ENCODE measurements at places on chromosomes 11 and 22.

- no peak for DNase-seq
Observed at GRCh38 chr22:39109361-39109760, 12.3 kb downstream of the APOBEC3H start.

DNA sequence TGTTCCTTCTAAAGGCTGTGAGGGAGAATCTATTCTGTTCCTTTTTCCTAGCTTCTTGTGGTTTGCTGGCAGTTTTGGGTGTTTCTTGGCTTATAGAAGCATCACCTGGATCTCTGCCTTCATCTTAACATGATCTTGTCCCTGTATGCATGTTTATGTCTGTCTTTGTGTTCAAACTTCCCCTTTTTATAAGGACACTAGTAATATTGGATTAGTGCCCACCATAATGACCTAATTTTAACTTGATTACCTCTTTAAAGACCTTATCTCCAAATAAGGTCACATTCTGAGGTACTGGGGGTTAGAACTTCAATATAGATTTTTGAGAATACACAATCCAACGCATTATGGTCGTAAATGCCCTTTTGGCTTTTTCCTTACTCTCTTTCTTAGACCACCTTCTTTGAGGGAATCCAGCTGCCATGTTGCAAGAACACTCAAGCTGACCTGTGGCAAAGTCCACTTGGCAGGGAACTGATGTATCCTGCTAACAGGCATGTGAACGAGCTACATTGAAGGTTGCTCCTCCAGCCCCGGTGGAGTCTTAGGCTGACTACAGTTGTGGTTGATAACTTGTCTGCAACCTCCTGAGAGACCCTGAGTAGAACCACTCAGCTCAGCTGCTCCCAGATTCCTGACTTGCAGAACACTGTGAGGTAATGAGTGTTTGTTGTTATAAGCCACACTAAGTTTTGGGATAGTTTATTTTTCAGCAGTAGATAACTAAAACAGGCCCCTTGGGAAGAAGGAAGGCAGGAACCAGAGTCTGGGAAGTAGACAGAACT, 127.1 kb upstream of the OR9Q1 start:
- no peak for DNase-seq

DNA sequence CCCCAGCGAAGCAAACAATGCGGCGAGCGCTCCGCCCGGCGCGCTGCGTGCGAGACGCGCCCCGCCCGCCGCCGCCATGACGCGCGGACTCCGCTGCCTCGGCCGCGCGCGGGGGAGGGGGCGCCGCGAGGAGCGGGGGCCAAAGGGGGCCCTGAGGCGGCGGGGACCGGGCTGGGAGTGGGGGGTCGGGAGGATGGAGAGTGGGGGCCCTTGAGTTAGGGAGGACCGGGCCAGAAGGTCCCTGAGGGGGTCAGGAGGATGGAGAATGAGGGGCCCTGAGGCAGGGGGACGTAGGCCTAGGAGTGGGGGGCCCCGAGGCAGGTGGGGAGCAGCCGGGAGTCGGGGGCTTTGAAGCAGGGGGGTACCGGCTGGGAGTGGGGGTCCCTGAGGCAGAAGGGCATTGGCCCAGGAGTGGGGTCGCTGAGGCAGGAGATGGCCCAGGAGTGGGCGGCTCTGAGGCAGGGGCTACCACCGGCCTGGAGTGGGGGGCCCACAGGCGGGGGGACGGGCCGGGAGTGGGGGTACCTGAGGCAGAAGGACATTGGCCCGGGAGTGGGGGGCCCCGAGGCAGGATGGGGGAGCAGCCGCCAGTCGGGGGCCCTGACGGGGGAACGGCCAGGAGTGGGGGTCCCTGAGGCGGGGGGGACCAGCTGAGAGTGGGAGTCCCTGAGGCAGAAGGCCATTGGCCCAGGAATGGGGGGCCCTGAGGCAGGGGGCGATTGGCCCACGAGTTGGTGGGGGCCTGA, at the start of gene BRD1:
Gene BRD1, minus strand, starts transcription at position 21 of the 746 bp plus-strand sequence. CDS start 3,556 bp downstream, outside the sequence.
- peak; percentile 76 for DNase-seq

- DNase-seq = no peak
Observed at GRCh38 chr22:21855676-21856075, 11.8 kb downstream of the MAPK1 start.

DNA sequence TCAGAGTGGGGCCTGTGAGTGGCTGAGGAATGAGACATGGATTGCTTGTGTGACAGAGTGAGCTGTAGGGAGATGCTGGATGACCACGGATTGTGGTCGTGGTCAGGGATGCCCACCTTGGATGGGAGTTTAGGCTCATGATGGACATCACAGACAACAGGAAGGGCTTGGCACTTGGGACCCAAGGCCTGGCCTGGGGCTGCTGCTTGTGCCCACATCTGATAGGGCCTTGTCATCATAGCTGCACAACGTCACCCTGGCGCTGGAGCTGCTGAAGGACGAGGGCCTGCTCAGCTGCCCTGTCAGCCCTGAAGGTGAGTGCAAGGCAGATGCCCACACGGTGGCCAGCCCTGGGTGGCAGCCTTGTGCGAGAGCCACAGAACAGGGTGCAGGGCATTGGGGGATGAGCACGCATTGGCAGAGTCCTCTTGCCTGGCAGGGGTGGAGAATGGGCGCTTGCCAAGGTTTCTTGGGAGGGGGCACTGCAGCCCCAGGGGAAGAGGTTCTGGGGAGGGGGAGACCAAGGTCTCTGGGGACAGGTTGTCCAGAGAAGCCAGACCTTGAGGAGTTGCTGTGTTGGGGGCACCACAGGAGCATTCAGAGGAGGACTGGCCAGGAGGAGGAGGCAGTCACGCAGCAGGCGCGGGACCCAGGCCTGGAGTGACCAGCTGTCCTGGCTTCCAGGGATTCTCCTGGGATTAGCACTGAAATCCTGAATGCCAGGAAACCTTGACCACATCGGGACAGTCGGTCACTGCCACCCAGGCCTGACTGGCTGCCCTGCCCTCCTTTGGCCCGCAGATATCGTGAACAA, 25.0 kb downstream of the PARVG start:
- no peak for DNase-seq

DNA sequence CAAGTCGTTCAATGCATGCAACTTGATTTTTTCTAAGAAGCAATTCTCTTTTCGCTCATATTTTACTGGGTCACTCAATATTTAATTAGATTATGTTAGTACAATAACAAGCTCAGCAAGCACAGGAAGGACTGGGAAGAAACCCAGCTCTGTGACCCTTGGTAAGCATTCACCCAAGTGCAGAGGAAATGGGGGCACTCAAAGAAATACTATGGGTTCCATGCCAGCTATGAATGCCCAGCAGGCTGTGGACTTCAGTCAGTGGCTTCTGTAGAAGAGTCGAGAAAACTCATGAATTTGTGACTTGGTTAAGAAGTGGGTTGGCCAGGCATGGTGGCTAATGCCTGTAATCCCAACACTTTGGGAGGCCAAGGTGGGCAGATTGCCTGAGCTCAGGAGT, 123.6 kb downstream of the GALNT18 start:
- no peak for DNase-seq

GRCh38 chr11:19472679-19473078, 231.9 kb upstream of the E2F8 start:
- DNase-seq = no peak

DNA sequence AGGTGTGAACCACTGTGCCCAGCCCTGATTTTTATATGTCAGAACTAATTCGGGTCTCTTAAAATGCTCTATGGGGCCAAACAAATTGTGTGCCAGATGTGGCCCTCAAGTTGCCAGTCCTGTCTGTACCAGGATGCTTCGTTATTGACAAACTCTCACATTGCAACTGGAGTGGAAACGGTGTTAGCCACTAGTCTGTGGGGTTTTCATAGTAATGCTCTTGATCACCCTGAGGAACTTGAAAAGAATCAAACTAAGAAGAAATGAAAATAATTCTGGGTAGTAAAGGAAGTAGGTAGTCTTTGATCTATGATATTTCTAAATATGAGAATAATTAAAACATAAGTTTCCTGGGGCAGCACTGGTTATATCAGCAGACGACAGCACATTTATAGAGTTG, 67.3 kb upstream of the ADSL start:
- DNase-seq = peak; percentile 18

GRCh38 chr22:32836280-32837123, 35.0 kb downstream of the TIMP3 start:
- peak; percentile 27 for DNase-seq

DNA sequence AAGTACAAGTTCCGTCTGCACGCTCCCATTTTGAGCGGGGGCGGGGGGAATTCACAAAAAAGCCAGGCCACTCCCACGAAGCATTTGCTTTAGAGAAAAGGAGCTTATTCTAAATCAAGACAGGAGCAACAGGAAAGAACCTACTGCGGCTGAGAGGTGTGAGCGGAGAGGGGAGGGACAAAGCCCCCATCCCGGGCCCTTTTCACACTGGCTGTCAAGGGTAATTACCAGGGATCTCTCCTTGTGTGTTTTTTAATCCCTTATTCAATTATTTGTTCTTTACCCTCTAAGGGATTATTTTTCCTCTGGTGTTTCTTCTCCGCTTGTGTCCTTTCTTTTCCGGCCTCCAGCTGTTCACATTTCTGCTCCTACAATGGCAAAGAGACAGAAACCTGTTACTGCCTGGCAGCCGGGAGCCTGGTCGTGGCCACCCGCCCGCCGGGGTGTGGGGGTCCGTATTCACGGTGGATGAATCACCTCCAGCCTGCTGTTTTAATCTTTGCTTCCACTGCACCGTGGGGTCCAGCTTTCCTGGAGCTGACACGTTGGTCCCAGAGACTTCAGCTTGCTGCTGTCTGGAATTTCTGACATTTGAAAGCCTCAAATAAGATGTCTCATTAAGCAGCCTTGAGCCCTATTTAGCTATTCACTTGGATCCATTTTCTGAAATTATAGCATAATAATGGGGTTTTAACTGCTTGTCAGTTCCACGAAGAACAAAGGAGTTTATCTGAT, 61.4 kb upstream of the FADD start:
- no peak for DNase-seq

GRCh38 chr22:22048981-22049531, 66.5 kb upstream of the TOP3B start:
- DNase-seq = no peak

- no peak for DNase-seq
Observed at GRCh38 chr11:119316016-119316728, 758 bp downstream of the MCAM start.
